ENCODE measurements at places on chromosomes 12 and 14.

- no peak for DNase-seq
Measured at GRCh38 chr12:50051101-50051806, 6.1 kb upstream of the ASIC1 start.

DNA sequence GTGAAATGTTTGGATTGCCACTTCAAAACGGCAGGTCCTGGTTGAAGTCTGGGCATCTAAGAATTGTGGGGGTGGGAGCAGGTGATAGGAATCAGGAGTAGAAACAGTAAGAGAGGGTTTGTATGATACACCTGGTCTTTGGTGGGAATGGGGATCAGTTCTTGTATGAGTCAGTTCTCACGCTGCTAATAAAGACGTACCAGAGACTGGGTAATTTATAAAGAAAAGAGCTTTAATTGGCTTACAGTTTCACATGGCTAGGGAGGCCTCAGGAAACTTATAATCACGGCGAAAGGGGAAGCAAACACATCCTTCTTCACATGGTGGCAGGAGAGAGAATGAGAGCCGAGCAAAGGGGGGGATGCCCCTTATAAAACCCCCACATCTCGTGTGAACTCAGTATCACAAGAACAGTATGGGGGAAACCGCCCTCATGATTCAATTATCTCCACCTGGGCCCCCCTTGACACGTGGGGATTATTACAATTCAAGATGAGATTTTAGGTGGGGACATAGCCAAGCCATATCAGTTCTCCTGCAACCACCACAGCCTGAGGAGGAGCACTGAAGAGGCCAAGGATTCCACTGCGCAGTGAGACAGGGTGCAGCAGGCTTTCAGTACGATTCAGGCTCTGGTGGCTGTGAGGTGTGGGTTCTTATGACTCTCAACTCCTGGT lies 52.1 kb downstream of the DRAM1 start:
- no peak for DNase-seq

GRCh38 chr12:38556647-38557046 lies 240.1 kb downstream of the ALG10B start:
- DNase-seq, result no peak

DNA sequence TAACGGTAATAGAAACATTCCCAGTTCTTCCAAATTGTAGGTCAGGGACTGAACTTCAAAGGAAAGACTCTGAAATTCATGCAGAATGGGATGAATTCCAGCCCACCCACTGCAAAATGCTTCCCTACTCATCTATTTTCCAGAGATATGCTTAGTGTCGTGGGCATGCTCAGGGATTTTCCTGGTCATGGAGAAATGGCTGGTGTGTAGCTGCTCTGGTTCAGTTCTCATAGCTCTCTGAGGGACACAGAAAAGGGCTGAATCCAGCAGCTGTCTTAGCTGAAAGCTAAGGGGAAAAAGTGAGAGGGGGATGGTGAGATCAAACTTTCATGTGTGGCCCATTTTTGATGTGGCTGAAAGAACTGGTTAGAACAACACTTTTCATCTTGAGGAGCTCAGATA lies 72.9 kb upstream of the KRAS start:
- no peak for DNase-seq

- DNase-seq, result no peak
Measured at GRCh38 chr12:71748081-71748850, 6.4 kb upstream of the RAB21 start.

DNA sequence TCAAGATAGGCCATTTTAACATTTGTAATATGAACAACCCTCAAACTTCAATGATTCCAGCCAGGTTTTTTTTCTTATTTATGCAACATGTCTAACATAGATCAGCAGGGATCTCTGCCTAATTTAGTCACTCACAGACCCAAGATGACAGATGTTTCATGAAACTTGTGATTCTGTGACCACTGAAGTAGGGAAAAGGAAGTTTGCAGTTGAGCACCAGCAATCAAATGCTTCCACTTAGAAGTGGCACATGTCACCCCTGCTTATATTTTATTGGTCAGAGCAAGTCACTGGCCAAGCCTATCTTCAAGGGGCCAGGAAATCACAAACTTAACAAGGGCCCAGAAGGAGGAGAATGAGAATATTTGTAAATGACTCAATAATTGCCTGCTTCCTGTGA lies 150.6 kb downstream of the BCAT1 start:
- no peak for DNase-seq

- DNase-seq, result no peak
Measured at GRCh38 chr12:89995870-89996269, 287.2 kb upstream of the ATP2B1 start.

DNA sequence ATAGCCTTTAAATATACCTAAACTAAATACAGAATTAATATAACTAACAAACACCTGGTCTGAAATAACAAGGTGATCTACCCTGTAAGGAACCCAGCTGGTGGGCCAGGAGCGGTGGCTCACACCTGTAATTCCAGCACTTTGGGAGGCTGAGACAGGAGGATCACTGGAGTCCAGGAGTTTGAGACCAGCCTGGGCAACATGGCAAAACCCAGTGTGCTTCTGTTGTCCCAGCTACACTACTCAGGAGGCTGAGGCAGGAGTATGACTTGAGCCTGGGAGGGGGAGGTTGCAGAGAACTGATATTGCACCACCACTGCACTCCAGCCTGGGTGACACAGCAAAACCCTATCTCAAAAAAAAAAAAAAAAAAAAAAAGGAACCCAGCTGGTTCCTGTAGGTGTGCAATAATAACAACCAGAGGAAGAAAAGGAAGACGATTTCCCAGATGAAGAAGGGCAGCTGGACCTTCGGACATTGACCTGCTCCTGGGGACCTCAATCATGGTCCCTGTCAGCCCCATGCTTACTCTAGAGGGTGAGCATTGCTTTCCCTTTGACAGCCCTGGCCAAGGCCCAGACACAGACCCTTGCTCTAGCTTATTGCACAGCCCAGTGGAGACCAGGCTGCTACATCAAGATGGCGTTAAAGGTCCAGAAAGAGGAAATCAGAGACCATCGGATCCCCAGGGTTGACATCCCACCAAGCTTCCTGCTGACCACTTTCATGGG lies 5.4 kb downstream of the FOS start:
- DNase-seq, result no peak

GRCh38 chr14:32980178-32980901 lies 41.7 kb downstream of the NPAS3 start:
- no peak for DNase-seq

- DNase-seq, result no peak
Measured at GRCh38 chr14:50333014-50333509, 20.9 kb downstream of the DMAC2L start.

DNA sequence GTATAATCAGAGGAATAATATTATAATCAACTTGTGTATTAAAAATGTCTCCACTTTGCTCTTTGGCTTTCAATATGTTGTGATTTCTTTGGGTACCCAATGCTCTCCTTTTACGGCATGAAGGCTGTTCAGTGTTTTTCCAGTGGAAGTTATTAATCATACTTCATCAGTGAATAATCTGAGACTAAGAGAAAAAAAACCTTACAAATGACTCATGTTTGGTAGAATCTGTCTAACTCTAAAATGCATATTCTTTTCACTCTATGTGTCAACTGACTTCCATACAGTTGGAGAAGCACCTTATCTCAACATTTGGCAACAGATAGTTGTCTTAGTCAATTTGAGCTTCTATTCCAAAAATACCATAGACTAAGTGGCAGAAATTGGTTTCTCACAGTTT lies 82.2 kb downstream of the PTPRO start:
- no peak for DNase-seq

DNA sequence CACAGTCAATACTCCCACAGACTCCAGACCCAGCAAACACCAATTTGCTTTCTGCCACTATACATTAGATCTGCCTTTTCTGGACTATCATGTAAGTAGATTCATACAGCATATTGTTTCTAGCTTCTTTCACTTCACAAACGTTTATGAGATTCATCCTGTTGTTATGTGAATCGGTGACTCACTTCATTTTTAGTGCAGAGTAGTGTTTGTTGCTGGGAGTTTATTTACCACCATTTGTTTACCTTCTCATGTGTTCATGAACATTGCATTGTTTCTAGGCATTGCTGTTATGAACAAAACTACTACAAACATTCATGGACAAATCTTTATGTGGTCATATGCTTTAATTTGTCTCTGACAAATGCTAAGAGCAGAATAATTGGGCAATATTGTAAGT lies 807.8 kb upstream of the TMEM132C start:
- DNase-seq, result no peak

DNA sequence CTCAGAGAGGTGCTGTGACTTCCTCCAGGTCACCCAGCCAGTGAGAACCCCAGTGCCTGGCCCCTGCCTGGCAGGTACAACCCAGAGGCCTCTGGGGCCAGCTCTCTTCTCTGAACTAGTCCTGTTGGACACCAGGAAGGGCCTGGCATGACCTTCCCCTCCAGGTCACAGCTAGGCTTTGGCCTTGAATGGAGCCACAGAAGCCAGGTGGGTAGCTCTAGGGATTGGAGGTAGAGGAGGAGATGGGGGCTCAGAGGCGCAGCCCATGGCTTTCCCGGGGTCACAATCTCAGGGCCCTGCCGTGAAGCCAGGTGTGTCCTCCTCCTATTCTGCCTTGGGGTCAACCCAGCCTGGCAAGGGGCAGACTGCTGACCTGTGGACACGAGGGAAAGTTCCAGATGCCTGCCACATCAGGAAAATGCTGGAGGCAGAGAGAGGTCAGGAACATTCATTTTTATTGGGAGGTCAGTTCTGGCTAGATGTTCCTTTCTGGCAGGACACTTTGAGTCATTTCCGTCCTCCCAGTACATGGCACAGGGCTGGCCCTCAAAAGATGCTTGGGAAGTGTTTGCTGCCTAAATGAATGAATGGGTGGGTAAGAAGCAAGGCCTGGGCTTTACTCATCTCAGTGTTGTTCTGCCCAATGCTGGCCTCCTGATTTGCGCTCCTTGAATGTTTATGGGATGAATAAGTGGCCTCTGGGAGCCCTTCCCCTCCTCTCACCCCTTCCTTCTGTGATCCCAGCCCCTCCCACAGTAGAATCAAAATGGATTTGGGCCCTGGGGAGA lies 25.4 kb downstream of the FAM222A start:
- DNase-seq, result no peak

DNA sequence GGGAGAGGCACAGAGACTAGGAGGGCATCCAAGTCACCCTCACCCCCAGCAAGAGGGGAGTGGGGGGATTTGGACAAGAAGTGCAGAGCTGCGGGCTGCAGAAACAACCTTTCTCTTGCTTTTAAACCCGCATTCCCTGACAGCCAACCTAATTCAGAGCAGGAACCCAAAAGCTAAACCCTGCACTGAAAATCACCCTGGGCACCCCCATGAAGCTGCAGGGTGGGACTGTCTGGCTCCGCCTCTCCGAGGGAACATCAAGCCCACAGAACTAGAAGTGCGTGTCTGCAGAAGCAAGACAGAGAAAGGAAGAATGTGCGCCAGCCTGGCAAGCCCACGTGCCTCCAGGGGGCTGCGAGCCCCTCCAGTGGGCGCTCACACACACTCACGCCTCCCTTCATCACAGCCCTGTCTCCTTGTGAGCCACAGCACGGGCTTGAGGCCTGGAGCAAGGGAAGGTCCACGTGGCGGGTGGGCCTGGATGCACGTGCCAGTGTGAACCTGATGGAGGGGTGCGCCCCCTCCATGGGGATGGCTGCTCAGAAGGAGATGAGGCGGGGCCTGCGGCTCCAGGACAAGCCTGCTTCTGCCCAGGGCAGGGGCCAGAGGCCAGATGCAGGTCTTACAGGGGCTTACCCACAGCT lies 27.8 kb upstream of the PNMA1 start:
- no peak for DNase-seq

DNA sequence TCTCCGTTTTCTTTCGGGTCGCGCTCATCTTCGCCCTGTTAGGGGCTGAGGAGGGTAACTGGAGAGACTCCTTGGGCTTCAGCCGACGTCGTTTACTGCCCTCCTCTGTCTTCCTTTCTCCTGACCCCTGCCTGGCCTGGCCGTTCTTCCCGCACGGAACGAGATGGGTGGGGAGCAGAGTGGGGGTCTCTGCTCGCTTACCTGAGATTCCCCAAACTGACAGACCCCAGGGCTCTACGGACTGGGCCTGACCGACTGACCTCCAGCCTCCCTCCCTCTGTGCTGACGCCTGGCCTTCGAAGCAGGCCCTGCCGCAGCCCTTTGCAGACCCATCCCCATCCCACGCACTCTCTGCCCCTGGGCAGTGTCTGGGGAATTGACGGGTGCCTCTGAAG lies 439 bp downstream of the GOLGA5 start:
- DNase-seq, result no peak

DNA sequence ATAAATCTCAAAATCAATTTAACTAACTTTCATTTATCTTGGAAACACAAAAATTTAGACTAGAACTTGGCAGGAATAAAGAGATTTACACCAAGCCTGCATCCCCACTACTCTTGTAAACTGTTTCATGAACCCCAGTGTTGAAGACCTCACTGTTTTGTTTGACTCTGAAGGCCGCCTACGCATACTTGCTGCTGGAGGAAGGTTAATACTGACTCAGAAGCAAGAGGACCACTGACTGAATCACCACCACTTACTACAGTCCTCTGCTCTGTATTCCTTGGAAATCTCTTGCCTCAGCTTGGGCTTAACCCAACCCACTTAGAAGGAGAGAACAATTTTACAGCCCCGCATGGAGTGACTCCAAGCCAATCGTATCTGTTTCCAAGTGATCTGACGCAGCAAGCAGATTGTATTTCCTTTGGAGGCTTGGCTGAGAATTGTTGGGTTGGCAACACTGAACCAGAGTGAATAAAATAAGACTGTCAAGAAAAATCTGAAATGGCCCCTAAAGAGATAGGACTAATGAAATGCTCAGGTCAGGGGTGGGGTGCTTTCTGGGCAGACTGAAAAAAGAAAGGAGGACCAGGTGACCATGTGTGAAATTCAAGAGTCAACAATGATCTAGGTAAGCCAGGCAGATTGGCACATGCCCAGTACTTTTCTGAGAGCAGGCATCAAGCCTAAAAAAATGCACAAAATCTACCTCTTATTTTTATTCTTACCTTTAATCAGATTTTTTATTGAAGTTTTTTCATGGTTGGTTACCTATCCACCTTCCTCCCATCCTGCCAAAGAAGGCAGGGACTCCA lies 248.6 kb downstream of the ZFP36L1 start:
- no peak for DNase-seq

- no peak for DNase-seq
Measured at GRCh38 chr14:68257969-68258368, 438.4 kb downstream of the RAD51B start.

DNA sequence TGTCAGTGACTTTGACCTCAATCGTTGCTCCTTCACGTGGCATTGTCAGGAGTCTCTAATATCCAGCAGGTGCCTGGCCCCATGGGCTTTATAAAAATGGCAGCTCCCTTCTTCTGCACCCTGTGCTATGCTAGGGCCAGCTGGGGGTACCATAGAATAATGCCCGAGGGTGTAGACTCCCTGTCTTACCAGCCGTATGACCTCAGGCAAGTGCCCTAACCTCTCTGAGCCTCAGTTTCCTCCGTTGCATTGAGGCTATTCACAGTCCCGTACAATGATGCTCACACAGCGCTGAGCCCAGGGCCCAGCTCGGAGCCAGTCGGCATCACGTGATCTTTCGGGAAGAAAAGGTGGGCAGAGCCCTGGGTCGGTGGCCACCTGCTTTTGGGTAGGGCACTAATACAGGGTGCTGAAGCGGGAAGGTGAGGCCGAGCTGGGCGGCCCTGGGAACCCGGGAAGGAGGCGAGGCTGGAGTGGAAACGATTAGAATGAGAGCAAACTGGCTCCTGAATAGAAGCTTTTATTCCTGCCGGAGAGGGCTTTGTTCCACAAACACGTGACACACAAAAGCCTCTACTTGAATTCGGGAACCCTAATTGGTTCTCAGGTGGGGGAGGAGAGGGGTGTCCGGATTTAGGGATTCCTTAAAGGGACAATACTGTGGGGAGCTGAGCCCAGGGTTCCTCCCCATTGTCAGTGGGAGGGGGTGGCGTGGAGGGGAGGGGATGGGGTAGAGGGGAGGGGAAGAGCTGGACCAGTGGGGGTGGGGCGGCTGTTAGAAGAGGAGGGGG lies 19.9 kb upstream of the MSI1 start:
- DNase-seq, result no peak

- DNase-seq, result no peak
Measured at GRCh38 chr12:48717252-48717695, 767 bp upstream of the CCNT1 start.

Measured in activated CD4-positive, alpha-beta T cell treated with anti-CD3 and anti-CD28 coated beads, Interleukin-2, amount 50 U/mL, for 1 hour (primary cell).